ENCODE measurements at places on chromosomes 3 and 15. TPM values are rescaled to one million over a fixed set of nuclear protein-coding genes. Genes with fewer than 3 reads are reported as not detected.

GRCh38 chr3:60268123-60268522, 983.1 kb downstream of the FHIT start:
- no peak for ATAC-seq

Gene ABHD2
- 15.9 TPM for total RNA-seq

DNA sequence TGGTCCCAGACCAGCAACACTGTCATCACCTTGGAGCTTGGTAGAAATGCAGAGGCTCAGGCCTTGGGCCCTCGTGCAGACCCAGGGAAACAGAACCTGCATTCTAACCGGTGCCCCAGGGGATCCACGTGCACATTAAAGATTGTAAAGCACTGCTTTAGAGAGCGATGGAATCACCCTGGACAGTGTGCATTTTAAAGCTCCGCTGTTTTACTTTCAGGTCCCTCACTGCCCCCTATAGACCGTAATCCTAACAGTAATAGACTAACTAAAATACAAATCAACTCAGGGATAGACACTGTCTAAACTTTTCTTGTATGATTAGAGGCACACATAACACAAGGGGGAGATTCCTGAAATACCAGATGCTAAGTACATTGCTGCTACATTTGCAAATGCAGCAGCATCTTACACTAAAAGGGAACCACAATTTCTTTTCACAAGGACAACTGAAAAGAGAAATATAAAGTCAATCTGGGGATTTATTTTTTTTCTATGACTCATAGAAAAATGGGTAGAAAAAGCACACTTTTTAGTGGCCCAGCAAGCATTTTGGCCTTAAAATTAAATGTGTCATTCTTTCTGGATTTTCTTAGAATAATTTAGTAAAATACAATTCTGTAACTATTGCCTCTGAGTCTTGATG, 10.5 kb upstream of the SH3GL3 start:
- peak; percentile 77 for ATAC-seq

Gene CHST2
- 7.0 TPM for total RNA-seq

- no peak for ATAC-seq
These were observed 64.8 kb downstream of the FBN1 start for GRCh38 chr15:48580736-48581135.

- no peak for ATAC-seq
These were observed 14.4 kb downstream of the ABHD17C start for GRCh38 chr15:80709542-80709941.

Gene MORC1
- total RNA-seq: 0.35 TPM

DNA sequence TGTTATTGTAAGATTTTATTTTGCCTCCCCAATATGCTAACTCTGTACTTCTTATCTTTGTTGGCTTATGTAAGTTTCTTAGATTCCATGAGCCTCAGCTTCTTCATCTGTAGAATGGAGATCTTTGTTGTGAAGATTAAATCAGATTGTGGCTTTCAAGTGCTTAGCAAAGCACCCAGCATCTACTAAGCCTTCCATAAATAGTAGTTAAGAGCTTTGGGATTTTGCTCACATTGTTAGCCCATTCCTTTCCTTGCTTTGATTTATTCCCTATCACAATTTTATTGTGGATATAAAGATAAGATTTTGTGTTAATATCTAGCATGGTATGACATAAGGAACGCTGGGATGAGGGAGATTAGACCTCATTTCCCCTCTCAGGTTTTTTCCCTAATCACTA, 501.4 kb downstream of the PYDC2 start:
- ATAC-seq: no peak

GRCh38 chr3:78689378-78689777, 1078.4 kb downstream of the ROBO1 start:
- ATAC-seq: no peak

- ATAC-seq: no peak
These were observed 34.2 kb upstream of the BCL2L10 start for GRCh38 chr15:52146776-52147175.

DNA sequence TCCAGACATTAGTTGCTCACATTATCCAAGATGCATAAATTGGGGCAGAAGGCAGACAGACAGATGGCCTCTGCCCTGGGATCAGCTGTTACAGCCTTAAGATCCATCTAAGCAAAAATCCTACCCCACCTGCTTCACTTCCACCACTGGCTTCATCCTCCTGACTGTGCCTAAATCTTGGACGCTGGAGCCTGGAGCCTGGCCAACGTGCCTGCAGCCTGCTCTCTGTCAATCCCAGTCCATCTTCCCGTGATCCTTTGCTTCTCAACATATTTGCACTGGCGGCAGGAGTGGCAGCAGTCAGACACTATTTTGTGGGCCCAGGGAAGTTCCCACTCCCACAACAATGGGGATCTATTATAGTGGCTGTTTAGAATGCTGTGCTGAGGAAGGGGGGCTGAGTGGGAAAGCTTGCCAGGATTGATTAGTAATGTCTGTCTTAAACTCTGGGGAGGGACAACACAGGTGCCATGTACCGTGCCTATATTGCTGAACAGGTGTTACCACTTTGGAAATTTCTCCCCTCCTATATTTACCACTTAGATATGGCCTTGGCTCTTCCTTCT, 121.2 kb downstream of the MEGF11 start:
- ATAC-seq: no peak

DNA sequence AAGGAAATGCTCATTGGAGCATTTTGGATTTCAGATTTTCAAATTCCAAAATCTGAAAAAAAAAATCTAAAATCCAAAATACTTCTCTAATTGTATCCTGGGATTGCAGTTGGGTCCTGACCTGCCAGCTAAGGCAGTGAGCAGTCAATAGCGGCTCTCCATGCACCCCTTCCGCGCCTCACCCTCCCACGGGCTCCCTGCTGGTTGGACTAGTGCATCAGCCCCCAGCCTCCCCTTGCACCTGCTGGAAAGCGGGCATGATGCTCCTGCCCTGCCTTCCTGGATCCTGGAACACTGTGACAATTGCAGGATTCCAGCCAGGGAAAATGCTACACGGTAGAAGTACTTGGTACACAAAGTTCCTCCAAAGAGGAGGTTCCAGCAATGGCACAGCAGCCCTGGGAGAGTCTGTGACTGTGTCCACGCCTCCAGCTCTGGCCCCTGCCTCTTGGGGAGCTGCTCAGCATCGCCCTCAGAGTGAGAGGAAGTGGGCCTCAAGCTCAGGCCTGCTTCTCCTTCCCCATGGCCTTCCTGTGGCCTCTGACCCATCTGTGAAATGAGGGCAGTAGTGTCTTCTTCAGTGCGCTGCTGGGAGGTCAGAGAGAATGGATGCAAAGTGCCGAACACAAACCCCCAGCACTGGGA, 39.5 kb upstream of the CHRNB4 start:
- ATAC-seq: no peak

Gene BLM
- 11.4 TPM for total RNA-seq

DNA sequence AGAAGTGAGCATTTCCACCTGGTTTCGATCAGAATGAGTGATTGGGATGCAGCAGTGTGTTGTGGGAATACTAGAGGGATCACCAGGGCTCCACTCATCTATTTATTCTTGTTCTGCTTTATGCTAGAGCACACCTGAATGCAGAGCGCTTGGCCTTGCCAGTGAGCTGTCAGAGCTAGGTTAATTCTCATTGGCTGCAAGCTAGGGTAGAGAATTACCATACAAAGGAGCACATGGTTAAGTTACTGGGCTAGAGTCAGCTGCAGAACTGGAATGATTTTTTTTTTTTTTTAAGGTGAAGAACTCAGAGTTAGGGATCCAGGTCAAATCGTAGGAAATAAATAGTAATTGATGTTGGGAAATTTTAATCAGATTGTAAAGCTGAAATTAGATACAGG, 8.8 kb downstream of the EIF2AK4 start:
- no peak for ATAC-seq

DNA sequence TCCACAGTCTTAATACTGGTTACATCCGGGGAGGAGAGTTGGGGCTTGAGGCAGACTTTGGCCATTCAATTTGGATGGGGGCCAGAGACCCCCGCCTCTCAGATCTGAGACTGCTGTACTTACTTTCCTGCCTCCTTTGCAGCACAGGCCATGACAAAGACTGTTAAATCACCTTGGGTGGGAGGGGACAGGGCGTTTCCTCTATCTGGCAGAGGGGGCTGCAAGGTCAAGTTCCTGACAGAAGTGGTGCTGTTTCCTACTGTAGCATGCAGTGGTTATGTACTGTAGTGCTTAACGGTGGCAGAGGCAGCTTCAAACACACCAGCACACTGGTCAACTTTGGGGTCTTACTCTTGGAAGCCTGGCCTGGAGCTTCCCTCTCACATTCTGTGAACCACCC, 261.2 kb upstream of the LRRFIP2 start:
- ATAC-seq: no peak

GRCh38 chr3:42081838-42082473, 9.2 kb upstream of the TRAK1 start:
- no peak for ATAC-seq

DNA sequence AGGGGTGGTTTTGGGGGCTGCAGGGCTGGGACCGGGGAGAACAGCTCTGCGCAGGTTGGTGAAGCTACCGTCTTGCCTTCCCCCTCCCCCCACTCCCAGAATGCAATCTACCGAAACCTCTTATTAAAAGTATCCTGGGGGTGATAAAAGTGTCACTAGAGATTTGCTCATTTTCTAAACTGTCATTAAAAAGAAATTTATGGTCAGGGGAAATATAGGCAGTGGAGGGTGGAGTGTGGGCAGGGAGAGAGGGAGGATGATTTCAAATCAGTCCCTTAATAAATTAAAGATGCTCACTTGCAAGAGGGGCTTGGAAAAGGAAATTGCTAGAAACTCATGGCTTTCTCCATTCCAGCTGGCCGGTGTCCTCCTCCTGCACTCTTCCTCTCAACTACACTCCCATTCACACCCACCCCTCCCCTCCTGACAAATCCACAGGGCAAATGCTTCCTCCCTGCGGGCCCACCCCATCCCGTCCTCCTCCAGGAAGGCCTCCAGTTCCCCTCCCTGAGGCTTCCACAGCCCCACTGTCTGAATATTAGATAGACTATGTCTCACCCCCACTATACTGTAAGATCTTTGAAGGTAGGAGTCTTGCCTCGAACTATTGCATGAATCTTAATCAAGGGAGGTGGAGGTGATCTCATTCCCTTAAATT, 83.9 kb downstream of the TLE3 start:
- ATAC-seq: peak; percentile 78

Gene IGF2BP2
- total RNA-seq: 54.4 TPM

Gene FBXW12
- not detected for total RNA-seq

DNA sequence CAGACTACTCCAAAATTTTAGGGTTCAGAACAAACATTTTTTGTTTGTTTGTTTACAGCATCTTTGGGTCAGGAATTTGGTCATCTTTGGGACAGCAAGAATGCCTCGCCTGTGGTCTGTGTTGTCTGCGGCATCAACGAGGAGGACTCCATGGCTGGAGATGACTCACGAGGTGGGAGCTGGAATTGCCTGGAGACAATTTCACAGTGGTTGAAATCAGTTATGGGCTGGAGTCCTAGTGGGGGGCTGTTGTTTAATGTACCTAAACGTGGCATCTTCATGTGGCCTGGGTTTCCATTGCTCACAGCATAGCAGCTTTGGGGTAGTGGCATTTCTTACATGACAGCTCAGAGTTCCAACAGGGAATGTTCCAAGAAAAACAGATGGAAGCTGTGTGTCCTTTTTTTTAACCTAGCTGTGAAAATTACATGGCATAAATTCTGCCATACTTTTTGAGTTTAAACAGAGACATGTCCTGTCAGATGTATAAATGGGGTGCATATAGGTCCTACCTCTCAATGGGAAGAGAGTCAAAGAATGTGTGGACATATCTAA, 507.3 kb upstream of the CBLB start:
- ATAC-seq: no peak

Data from motor neuron (in vitro differentiated cells).